Fibroblast of skin of left biceps (primary cell): ENCODE measurements at places on chromosomes 2 and 18.

- no peak for DNase-seq
These were observed 387.0 kb downstream of the MTX2 start for GRCh38 chr2:176656038-176656775.

DNA sequence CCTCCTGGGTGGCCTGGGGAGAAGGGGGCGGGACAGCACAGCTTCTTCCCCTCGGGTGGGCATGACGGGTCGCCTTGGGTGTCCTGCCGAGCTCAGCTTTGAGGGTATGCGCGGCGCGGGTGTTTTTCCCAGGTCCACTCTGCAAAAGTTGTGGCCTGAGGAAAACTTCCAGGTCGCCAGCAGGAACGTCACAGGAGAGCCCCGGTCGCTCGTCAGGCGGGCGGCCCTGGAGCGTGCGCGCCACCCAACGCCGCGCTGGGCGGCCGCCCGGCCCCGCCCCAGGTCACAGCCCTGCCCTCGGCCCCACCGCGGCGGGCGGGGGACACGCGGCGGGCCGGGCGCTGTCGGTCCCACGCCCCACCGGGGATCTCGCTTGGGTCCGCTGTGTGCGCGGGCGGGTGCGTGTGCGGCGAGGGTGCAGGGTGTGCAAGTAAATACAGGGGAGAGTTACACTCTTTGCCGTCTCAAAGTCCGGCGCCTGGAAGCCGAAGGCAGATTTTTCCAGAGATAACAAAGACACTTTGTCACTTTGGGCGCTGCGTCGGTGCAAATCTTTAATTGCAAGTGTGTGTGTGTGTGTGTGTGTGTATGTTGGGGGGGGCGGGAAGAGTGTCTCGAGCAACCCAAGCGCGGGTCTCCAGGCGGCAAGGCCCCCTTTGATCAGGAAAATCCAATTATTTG is 616 bp upstream of the SP5 start:
- DNase-seq, result no peak

GRCh38 chr2:1748741-1749488 is 4.6 kb upstream of the PXDN start:
- no peak for DNase-seq

DNA sequence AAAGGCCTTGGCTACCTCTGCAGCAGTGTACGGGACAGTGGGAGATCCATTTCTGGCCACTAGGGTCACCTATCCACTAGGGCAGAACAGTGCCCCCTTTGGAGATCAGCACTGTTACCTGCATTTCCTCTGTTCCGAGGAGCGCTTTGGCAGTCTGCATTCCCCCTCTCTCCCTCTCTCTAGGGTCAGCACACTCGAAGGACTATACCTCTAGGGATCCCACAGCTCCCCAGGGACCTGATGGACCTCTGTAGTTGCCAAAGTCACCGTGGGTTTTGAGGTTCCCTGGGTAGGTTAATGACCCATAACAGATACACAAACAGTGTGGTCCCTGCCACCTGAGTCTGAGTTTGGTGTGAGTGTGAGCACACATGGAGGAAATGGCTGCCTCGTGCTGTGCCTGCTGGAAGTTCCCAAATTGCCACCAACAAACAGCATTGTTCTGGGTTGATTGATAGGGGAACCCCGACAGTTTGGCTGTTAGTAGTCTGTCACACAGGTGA is 99.8 kb upstream of the VWC2L start:
- no peak for DNase-seq

DNA sequence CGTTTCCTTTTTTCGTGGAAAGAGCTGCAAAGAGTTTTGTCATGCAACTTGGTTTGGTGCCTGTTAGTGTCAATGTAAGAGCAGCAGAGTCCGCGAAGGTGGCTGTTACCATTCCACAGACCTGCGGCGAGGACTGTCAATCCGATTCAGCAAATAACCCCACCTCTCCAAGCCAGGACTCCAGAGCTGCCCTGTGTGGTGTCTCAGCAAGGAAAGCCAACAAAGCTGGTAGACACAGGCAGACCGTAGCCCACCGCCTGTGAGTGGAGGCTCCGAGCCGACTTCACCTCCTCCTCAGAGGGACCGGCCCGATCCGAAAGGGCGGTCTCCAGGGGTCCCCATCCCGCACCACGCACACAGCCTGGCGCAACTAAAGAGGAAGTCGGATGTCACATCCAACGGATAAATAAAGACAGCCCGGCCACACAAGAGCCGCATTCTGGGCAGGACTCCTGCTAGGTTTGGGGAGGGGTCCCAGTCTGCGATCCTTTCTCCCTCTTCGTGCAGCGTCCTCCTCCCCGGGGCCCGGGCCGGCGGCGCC is 819 bp downstream of the ANKRD44 start:
- DNase-seq, result no peak

DNA sequence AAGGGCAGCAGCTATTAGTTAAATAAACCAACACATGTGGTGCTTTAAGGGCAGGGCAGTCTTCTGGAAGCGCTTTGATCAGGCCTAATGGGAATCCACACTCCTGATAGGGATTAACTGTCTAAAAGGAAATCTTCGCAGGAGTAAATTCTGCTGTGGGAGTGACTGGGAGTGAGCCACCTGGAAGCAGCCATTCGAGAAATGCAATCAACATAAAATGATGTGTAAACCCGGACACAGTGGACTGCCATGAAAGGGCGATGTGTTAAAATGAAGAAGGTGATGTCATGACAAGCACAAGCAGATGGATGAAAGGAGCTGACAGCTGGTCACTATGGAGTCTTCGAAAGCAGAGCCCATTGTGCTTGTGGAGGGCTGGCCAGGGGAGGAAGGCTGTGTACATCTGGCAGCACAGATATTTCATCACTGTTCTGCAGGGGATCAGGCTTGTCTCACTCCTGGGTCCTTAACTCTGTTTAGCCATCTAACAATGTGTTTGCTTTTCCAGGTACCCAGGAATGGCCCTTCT is 24.8 kb upstream of the GALNT14 start:
- DNase-seq, result no peak

DNA sequence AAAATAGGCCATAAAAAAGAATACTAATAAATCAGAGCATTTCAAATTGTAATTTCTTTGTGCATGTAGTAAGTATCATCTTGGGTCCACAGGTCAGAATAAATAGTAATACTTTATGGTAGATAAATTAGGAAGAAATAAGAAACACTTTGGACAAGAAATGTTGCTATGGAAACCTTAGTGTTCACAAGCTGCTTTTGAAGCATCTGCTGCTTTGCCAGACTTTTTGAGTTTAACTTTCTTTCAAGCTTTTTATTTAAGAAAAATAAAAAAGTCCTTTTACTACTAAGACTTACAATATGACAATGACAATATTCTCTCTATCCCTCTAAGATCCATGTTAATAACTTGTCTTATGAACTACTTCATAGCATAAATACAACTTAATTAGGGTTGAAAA is 690.7 kb upstream of the FSHR start:
- no peak for DNase-seq

DNA sequence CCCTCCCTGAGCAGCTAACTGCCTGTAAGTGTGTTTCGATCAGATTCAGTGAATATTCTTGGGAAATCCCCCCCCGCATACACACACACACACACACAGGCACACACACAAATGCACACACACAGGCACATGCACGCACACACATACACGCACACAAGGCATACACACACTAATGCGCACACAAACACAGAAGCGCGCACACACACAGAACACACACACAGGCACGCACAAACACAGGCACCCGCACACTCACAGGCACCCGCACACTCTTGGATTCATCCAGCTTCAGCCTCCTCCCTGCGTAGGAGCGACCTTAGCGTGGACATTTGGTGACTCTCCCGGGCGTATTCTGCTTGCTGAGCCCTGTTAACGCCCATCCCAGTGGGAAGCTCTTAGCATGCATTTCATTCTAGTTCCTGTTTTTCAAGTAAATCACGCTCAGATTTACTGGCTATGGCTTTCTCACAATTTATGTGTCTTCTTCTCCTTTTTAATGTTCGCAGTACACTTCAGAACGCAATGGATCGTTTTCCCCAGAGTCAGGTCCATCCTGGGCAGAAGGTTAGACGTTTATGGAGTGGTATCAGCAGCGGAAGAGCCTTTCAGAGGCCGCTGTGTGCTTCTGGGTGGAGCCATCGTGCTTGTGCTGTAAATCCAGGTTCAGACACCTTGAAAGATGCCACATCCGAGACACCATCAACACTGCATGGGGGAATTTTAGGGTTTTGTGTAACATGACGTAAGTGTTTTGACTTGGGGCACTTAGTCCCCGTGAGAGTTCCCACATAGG is 656.6 kb downstream of the GALR1 start:
- DNase-seq, result no peak

GRCh38 chr18:61892683-61893308 is at the start of gene RNF152:
Gene RNF152 (minus strand): TSS chr18:61893007. CDS start chr18:61816463, 76,544 bp downstream.
- no peak for DNase-seq

DNA sequence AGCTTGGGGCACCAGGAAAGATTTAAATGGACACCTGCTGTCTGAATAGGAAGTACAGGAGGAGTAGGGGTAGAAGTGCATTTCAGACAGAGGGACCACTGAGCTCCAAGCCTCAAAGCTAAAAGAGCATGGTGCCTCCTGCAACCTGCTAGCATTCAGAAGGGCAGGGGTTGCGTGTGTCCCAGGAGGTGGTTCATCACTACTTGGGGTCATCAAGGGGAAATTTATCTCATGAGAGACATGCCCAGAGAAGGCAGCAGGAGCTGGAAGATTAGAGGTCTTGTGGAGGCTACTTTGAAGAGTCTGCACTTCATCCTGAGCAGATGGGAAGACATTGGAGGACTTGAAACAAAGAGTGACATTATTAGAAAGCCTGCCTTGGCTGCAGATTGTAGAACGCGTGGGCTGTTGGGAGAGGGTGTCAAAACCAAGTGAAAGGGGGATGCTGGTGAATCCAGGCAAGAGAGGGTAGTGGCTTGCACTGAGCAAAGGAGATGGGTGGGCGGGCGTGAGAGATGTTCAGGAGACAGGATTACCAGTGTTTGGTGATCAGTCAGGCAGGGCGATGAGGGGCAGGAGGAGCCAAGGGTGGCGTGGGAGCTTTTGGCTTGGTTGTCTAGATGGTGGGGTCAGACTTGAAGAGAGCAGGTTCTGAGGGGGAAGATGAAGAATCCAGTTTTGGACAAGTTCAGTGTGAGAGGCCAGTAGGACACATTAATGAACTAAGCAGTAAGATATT is 154.0 kb downstream of the DYSF start:
- no peak for DNase-seq

- no peak for DNase-seq
These were observed 143.0 kb upstream of the MYCN start for GRCh38 chr2:15797231-15797938.

DNA sequence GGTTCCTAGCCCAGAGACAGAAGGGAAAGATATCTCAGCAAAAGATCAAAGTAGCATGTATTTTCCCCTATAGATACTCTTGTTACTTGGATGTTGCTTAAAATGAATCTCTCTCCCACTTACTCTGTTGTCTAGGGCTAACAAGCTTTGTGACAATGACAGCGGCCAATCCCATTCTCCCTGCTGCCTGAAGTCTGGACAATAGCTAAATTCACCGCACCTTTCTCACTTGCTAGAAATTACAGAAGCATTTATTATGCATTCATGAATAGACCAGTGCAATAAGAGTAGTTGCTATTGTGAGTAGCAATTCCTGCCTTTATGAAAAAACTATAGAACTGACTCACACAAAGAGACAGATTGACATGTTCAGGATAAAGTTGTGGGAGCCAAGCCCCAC is 42.2 kb upstream of the ZC3H15 start:
- DNase-seq, result no peak

GRCh38 chr2:150588506-150588870 is 101.0 kb upstream of the RND3 start:
- no peak for DNase-seq

- DNase-seq, result no peak
These were observed 17.2 kb upstream of the CABYR start for GRCh38 chr18:24121625-24122024.

DNA sequence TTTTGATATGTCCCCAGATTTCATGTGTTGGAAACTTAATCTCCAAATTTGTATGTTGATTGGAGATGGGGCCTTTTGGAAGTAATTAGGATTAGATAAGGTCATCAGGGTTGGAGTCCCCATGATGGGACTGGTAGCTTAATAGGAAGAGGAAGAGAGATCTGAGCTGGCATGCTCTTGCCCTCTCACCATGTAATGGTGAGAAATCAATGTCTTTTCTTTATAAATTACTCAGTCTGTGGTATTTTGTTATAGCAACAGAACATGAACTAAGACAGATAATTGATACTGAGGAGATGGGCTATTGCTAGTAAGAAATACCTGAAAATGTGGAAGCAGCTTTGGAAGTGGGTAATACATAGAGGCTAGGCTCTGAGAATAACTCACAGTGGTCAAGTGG is 48.0 kb downstream of the CDC42EP3 start:
- DNase-seq, result no peak

GRCh38 chr2:5195636-5196035 is 496.5 kb upstream of the SOX11 start:
- DNase-seq, result no peak

DNA sequence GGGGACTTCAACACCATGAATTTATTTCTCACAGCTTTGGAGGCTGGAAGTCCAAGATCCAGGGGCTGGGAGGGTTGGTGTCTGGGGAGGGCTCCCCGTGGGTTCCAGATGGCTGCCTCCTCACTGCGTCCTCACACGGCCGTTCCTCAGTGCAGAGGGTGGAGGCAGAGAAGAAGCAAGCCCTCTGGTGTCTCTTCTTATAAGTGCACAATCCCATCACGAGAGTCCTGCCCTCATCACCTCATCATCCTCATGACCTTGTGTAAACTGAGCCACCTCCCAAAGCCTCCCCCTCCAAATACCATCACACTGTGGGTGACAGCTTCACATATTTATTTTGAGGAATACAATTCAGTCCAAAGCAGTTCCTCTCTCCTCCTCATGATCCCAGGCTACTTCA is 26.3 kb downstream of the TMEM163 start:
- no peak for DNase-seq

GRCh38 chr2:129888461-129888860 is 91.0 kb upstream of the RAB6C start:
- DNase-seq, result no peak

- DNase-seq, result peak; percentile 75
These were observed 47.6 kb upstream of the GPC1 start for GRCh38 chr2:240387669-240388358.
